ENCODE measurements at places on chromosomes 4 and X.
A peak's percentile ranks its signal among the peaks of the same experiment; 100 is the strongest.

- DNase-seq: no peak
These were observed 19.3 kb downstream of the NEK1 start for GRCh38 chr4:169593050-169593560.

DNA sequence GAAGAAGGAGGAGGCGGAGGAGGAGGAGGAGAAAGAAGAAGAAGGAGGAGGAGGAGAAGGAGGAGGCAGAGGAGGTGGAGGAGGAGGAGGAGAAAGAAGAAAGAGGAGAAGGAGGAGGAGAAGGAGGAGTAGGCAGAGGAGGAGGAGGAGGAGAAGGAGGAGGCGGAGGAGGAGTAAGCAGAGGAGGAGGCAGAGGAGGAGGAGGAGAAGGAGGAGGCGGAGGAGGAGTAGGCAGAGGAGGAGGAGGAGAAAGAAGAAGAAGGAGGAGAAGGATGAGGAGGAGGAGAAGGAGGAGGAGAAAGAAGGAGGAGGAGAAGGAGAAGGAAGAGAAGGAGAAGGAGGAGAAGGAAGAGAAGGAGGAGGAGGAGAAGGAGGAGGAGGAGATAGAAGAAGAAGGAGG is 19.9 kb downstream of the MRFAP1 start:
- DNase-seq: no peak

- DNase-seq: no peak
These were observed 146.3 kb upstream of the ATP6AP2 start for GRCh38 chrX:40434443-40434842.

- no peak for DNase-seq
These were observed 62.4 kb downstream of the ARHGAP10 start for GRCh38 chr4:147794314-147794680.

GRCh38 chrX:154795016-154795415 is 10.3 kb downstream of the MPP1 start:
- DNase-seq: no peak

- DNase-seq: no peak
These were observed 114.8 kb upstream of the PLAC1 start for GRCh38 chrX:134773041-134773440.

DNA sequence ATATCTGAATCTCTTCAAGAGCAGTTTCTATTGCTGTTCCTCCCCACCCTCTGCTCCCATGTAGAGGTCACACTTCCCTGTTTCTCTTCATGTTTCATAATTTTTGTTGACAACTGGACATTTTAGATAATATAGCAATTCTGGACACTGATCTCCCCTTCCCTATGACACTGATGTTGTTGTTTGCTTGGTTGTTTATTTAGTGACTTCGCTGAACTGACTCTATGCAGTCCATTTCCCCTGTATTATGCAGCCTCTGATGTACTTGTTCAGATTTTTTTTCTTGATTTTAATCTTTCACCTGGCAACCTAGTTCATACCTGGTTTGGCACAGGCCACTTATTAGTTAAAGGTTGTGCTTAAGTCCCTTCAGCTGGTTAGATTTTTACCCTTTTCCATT is 29.2 kb downstream of the CLDN2 start:
- DNase-seq: no peak

DNA sequence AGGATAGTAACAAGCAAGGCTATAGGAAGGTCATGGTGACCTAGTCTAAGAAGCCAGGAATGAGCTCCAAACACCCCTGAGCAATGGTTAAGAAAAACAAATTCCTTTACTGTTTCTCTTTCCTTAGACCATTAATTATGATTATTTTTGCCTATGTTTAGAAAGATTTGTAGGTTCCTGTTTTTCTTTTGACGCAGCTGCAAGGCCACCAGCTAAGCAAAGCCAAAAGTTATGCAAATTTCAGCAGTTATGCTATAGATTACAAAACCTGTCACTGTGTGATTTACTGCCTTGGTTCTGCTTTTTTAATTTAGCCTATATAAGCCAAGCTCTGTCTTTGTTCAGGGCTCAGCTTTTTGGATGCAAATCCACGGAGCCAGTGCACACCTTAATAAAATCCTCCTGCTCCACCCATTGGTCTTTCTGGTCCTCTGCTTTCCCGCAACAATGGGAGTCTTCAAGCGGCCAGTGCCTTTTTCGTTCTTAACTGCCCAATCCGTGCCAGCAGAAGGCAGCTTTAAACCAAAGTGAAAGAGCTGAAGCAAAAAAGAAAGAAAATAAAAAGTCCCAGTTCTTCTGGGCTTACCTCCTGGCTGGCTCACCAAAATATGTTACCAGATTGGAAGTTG is 1.4 kb upstream of the CEP135 start:
- peak; percentile 21 for DNase-seq

GRCh38 chr4:8165374-8165896 is 6.8 kb upstream of the ABLIM2 start:
- no peak for DNase-seq

GRCh38 chr4:171441300-171441941 is 371.8 kb upstream of the GALNTL6 start:
- no peak for DNase-seq

DNA sequence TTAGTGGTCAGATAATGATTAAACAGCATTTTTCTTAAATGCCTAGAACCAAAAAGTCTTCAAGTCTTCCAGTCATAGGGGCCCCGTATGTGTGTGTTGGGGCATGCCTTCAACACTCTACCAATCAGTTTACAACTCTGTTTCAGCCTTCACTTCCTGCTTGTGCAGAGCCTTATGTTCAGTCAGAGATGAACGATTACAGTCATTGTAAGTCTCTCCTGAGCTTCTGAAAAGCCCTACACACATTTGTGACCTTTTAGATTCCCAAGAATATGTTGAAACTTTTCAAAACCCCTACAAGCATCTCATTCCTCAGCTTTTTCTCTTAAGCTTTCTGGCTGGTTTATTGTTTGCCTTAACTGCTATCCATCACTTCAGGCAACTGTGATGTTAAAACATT is 591.2 kb downstream of the ZNF674 start:
- no peak for DNase-seq

- no peak for DNase-seq
These were observed 90.2 kb downstream of the CBR4 start for GRCh38 chr4:168919706-168920324.

DNA sequence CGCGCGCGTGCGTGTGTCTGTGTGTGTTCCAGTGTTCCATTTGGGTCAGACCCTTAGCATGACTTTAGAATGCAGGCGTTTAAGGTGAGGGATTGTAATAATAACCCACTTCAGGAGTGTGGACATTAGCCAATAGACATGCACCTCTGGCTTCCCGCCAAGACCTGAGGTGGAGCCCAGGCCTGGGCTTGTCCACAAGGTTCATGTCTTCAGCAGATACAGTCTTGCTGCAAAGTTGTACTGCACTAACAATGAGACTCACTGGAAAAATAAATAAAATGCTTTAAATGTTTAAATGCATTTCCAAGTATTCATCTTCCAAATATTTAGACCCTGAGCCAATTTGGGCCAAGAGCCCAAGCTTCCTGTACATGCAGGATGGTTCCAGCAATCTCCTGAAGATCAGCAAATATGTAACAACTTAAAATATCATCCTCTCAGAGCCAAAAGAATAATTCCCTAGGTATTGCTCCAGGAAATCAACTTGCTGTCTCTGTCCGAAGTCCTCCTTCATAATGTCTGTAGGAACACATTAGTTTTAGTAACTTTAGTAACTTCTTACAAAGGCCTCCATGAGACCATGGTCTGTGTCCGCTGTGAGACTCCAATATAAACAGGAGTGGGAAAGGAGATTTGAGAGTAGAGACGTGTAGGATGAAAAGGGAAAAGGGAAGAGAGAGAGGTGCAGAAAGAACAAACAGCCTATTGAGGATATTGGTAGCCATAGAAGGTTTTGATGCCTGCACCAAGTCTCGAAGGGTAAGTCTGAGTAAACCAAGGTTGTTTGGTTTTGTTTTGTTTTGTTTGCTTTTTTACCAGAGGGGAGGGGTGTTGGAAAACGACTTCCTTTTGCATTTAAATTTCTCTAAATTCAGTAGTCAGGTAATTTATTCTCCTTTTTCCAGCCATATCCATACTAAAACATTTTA is 98.5 kb upstream of the KLF3 start:
- no peak for DNase-seq

DNA sequence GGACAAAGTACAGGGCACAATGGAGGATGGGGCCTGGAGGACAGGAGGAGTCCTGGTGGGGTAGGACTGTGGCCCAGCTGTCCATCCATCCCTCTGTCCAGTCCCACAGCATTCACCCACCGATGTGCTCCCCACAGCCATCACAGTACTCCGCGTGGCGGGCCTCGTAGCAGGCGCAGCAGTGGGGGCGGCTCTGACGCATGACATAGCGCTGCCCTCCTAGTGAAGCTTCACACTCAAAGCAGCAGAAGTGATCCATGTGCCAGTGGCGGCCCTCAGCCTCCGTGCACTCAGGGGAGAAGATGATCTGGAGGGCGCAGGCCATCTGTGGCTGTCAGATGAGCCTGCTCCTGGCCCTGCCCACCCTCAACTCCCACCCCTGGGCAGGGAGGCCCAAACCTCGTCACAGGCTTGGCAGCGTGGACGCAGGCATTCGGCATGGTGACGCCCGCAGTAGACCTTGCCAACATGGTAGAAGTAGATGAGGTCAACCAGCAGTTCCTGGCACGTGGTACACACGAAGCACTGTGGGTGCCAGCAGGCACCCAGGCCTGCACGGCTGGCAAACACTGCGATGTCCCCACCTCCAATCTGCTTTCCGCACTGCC is 6.3 kb downstream of the PLP2 start:
- DNase-seq: no peak

DNA sequence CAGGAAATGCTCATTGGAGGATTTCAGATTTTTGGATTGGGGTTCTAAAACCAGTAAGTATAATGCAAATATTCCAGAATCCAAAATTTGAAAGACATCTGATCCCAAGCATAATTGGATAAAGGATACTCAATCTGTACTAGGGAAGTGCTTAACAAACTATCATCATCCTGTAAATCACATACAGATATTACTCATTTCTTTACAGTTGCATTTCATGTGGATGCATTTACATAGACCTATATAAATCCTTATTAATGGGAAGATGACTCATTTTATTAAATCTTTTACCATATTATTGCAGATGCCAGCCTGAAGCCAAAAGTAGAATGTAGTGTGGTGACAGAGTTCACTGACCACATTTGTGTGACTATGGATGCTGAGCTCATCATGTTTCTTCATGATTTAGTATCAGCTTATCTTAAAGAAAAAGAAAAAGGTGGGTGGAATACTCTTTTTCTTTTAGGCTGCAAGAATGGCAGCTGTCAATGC is 22.4 kb upstream of the ADAD1 start:
- DNase-seq: no peak

DNA sequence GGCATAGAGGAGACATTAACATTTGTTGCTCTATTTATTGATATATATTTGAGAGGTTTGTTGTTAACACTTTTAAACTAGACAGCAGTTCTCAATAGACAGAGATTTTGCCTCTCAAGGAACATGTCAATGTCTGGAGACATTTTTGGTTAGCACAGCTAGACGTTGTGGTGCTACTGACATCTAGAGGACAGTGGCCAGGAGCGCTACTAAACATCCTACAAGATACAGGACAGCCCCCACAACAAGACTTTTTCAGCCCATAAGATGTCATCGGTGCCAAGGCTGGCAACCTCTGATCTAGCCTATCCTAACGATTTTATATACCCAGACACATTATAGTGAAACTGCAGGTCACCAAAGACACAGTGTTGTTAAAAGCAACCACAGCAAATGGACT is 18.4 kb upstream of the CTSO start:
- no peak for DNase-seq

GRCh38 chr4:26020881-26021280 is 106.9 kb downstream of the SMIM20 start:
- DNase-seq: no peak

- DNase-seq: peak; percentile 50
These were observed 19.1 kb downstream of the CD99 start for GRCh38 chrX:2710041-2710840.

GRCh38 chrX:17580539-17581152 is 156.6 kb upstream of the SCML1 start:
- DNase-seq: no peak

DNA sequence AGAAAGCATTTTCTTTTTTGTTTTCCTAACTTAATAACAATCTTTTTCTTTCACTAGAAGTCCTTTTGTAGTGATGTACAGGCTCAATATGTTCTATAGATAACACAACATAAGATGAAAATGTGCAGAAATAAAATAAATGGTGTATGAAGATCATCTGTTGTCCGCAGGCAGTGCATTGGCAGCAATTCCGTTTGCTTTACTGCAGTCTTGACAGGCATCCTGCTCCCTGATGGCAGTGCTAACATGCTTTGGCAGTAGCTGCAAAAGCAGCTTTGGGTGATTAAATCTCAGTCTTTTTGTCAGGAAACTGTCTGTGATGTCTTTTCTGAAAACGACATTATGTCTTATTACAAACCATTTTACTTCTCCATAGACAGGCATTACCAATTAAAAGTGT is 131.4 kb downstream of the TRAM1L1 start:
- no peak for DNase-seq

GRCh38 chr4:113732-114131 is 10.6 kb upstream of the ZNF718 start:
- DNase-seq: no peak

DNA sequence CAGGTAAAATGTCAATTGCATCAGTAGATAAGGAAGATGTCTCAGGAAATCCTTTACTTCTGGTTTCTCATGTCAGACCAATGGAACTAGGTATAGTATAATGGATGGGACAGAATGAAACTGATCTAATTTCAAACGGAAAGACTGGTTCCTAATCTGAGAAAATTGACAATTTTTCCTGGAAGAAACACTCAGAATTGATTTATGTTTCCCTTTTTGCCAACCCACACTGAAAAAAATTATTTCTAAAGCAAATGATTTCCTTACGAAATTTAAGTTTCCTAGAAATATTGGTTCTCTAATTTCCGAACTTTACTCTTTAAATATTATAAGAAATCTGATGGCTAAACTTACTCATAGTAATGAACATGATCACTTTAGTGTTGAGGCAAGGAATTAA is 19.1 kb downstream of the PPAT start:
- DNase-seq: no peak

DNA sequence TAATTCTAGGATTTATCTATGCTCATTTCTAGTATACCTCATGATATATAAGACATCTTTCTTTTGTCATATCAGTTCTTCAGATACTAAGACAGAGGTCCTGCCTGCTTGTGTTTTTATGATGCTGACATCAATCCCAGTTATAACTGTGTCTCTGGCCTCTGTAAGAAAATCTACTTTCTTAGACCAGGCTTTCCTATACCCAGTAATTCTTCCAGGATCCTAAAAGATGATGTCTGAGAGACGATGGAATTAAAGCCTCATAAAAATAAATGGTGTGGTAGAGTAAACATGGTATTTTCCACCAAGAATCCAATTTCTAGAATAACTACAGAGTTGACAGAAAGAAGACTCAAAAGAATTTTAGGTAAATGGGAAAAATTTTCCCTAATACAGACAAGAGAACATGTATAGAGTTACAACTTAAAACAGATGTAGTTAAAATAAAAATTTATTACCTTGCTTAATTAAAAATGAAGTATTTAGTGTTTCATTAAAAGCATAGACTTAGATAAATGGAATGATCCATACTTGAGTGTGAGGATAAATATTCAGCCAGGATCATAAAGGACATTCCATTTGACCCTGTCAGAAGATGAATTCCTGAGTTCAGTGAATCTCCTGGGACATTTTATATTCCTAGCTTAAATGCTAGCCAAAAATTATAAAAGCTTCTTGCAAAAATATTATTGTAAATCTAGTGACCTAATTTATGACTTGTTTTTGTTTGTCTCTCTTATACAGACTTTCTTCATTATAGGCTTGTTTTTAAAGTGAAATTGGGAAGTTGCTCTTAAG is 137.4 kb downstream of the PDLIM5 start:
- no peak for DNase-seq

GRCh38 chr4:109359040-109359646 is 56.7 kb upstream of the COL25A1 start:
- peak; percentile 6 for DNase-seq
